ENCODE measurements at places on chromosomes 6 and 20.
A peak's percentile ranks its signal among the peaks of the same experiment; 100 is the strongest.

DNA sequence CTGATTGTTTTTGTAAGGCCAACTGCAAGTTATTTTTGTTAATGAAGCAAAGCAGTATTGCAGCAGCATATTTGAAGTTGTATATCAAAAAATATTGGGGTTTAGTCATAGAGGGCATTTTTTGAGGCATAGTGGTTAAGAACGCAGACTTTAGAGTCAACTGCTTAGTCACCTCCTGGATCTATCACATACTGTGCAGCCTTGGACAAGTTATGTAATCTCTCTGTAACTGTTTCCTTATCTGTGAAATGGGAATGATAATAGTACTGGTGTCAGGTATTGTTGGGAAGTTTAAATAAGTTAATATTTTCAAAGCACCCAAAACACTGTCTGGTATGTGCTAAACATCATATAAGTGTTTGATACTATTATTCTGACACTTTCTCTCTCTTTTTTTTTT, 27.2 kb upstream of the EFHC1 start:
- no peak for DNase-seq

GRCh38 chr6:131807644-131808459, at the start of gene ENPP1:
TSS of gene ENPP1 (plus strand) at chr6:131808020. CDS start at chr6:131808036, 16 bp downstream.
- DNase-seq: peak; percentile 13

DNA sequence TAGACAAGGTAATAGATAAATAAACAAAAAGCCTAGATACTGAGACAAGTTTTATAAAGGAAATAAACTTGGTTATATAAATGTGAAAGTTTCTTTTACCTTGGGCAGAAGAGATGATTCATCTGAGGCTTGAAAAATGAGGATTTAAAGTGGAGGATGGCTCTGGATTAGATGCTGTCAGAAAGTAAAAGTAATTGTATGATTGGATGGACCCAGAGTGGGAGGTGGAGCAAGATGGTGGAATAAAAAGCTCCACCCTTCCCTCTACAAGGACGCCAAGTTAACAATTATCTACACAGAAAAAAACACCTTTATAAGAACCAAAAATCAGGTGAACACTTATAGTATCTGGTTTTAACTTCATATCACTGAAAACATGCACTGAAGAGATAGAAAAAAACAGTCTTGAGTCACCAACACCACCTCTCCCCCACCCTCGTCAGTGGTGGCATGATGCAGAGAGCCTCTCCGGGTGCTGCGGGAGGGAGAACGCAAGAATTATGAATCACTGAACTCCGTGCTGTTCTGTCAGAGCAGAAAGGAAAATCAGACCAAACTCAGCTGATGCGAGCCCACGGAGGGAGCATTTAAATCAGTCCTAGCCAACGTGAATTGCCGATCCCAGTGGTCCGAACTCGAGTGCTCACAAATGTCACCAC, 84.7 kb upstream of the GJE1 start:
- no peak for DNase-seq

DNA sequence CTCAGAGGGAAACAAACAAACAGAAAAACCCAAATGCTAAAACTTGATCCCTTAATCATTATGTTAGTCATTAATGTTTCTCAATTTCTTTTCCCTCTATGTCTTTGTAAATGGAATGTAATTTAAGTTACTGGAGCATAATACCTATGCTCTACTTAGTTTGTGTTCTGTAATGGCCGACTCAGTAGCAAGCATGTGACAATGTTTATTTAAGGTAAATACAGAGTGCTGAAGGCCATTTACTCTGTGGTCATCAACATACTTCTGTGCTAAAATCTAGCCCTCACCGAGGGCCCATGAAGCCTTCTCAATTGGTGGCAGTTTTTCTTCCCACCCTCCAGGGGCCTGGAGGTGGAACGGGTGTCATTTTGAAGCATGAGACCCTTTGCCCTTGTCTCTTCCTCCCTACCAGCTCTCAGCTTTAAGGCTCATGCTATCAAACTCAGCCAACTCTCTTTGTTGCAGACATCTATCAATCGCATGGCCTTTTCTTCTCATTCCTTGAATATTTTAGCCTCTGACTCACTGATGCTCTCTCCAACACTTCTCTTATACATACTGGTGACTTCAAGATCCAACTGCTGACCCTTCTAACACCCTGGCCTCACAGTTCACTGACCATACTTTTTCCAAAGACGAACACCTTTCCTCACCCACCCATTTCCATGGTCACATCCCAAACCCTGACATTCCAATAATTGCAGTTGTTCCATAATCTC, 48.2 kb downstream of the STX7 start:
- DNase-seq: no peak

DNA sequence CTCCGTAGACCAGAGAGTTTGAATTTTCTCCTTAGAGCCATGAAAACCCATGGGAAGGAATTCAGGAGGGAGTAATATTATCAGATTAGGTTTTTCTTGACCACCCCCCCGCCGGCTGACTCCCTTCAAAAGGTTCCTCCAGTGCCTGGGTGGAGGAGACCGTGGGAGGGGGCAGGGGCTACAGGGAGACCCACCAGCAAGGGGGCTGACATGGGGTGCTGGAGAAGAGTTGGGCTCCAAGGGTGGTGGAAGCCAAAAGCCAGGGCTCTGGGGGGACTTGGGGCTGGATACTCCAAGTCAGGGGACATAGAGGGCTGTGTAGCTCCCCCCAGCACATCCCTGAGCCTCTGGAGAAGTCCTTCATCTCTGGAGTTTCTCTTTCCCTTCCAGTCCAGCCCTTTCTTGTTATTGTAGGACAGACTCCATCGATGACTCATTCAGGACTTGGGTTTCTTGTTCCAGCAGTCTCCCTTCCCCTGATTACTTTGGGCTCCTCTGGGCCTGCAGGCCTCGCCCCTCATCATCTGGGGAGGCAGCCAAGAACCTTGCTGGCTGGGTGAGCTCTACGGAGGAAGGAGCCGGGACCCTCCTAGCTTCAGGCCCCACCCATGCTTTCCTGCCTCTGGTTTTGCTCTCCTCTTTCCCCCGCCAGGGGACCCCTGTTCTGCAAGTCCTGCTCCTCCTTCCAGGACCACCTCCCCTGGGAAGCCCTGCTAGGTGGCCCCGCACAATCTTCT, 10.5 kb upstream of the KIAA1755 start:
- no peak for DNase-seq

GRCh38 chr6:84284428-84285049, 57.1 kb upstream of the CEP162 start:
- DNase-seq: no peak

- no peak for DNase-seq
These were observed 392.9 kb downstream of the GJA1 start for GRCh38 chr6:121828146-121828886.

DNA sequence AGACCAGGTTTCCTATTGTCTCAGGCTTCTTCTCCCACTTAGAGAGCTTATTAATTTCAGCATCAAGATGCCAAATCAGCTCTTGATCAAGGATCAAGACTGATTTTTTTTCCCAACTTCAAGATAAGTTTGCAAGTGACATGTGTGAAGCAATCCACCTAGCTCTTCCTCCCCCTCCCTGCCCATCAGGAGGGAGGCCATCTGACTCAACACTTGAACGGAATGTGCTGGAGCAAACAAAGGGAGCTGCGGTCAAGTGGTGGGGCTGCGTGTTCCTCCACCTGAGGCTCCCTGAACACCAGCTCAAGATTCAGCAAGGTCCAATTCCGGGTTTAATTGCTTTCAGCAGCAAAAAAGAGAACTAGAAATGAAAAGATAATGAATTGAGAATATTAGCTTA, 38.7 kb downstream of the TTI1 start:
- no peak for DNase-seq

DNA sequence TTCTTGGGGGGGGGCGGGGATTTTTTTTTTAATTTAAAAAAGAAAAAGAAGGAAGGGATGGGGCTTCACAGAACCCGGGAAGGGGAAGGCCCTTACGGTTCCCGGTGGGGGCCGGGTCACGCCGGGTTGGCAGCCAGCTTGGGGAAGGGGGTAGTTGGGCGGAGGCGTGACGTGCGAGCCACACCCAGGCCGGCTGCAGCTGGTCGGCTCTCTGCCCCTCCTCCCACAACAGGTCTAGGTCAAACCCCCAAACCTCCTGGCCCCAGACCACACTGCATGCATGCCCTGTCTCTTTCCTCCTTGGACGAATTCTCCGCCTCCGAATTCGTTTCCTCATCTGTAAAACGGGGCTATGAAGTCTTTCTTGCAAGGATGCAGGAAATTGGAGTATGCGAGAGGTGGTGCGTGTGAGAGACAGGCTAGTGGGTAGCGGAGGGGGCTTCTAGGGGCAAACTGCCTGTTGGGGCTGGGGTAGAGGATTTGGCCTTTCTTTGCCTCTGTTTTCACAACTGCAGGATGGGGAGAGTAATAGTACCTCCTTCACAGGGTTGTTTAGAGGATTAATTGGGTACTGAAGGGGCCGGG, 828 bp downstream of the HCK start:
- no peak for DNase-seq

DNA sequence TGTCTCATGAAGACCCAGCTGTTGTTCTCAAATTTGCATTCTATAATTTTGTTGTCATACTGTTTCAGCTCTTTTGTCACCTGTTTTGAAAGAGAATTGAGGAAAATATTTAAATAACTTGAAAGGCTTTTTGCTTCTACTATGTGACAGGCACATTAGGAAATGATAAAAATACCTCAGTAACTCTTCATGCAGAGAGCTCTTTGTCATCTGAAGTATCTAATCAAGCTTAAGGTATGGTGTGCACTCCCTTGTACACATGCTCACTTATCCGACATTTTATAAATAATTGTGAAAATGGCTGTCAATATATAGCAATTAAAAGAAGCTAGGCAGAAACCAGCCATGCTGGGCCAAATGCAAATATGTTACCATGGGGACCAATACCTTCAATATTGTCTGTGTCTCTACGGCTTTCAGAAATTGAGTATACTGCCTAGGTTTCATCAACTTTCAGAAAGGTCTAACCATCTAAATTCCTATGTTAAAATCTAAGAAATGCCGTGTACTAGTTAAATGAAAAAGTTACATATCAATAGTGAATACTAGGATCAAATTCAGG, 349.0 kb downstream of the RNGTT start:
- DNase-seq: no peak

DNA sequence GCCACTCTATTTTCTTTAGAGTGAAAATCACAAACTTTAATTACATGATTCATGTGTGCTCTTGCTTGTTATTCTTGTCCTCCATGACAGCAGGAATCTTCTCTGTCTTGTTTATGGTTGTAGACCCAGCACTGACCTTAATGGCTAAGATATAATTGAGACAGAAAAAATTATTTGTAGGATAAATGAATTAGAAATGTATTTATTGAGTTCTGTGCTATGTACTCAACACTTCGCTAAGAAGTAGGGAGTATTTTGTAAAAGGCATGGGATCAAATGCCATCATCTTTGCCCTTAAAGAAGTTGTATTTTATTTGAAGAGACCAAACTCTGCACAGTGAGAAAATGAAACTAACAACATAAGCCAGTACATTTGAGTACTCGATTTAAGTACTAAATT, 71.2 kb downstream of the CBLN4 start:
- DNase-seq: no peak

GRCh38 chr20:23513164-23513563, 22.2 kb downstream of the CST8 start:
- DNase-seq: no peak

DNA sequence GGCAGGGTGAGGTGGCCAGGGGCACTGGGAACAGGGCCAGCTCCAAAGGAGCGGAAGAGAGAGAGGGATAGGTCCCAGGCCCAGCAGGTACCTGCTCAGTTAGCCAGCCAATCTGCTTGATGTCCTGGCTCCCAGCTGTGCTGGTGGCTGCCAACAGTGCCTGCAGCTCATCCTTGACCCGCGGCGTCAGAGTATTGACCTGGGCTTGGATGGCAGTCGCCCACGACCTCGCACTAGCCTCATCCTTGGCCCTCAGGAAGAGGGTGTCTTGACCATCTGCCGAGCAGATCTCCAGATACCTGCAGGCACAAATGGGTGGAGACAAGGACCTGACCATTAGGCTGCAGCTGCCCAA, 11.1 kb upstream of the CDK5RAP1 start:
- DNase-seq: no peak

DNA sequence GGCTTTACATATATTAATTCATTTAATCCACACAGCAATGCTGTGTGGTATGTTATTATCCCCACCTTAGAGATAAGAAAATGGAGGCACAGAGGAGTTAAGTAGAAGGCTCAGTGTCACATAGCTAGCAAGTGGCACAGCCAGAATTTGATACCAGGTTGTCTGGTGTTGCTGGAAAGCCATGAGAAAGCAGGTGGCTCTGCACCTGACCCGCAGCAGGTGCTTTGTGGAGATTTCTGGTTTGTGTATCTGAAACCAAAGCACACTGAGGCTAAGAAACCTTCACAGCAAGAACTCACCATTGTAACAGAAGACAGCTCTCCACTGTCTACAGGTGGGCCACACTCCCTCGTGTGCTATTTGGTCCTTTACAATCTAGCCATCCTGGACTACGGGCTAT, 7.5 kb downstream of the ELMO2 start:
- no peak for DNase-seq

GRCh38 chr6:25883991-25884390, 9.9 kb upstream of the SLC17A3 start:
- DNase-seq: no peak

DNA sequence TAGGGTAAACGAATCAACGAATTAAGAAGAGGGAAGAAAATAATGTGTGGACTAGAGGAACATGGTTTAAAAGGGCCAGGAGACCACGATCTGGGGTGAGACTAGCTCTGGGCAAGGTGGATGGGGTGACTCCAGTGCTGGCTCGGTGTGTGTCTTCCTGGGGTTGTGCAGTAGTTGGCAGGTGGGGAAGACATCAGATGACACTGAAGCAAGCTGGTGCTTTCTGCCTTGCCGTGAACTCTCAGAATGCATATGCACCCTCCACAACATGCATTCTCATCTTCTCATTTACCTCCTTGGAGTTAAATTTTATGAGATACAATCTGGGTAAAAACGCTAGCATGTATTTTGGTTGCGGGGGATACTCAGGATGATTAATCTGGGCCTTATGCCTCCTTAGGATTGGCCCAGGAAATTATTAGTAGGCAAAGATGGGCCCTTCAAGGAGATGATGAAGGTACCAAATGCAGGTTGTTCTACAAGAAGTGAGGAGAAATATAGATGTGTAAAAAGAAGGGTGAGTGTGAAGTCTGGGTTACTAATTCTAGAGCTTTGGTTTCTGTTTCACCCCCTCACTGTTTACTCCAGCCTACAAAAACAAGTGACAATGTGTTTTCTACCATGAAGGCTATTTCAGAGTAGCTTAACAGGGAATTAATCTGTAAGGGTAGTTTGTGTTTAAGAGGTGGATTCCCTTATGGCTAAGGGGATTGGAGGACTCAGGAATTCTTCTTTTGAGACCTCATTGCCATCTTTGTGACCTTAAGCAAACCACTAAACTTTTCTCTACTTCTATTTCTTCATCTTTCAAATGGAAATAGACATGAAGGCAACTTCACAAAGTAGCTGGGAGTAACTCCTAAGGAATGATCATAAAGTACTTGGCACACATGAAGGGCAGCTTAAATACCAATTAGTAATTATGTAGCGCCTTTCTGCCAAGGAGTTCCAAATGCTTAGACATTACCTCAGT, 71.0 kb upstream of the SUPT3H start:
- no peak for DNase-seq
